Activated CD8-positive, alpha-beta memory T cell treated with anti-CD3 and anti-CD28 coated beads, Interleukin-2, amount 50 U/mL, for 4 hours (primary cell): ENCODE measurements at places on chromosomes 5 and 9.

- DNase-seq = no peak
These were observed 57.7 kb downstream of the MTMR12 start for GRCh38 chr5:32254881-32255539.

DNA sequence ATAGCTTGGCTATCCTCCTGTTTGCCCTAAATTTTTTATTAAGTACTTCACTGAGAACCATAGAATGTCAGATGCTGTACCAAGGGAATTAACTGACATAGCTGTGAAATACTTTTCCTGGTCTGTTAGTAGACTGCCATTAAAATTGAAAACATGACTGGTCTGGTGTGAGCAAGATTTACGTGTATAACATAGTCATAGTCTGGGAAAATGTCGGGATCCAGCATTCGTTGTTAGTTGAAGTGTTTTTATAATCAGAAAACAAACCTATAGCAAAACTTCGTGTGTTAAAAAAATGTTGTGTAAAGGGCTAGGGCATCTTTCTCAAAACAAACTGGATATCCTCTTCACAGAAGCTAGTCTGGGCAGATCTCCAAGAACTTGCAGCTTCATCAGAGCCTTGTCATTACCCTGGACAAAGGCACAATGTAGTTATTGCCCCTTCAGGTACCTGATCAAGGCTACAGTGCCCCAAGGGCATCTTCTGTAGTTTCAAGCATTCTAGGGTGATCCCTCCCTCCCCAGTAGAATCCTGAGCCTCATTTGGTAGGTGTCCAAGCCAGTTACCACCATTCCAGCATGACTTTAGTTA, 454.2 kb upstream of the SGCD start:
- no peak for DNase-seq

- DNase-seq = no peak
These were observed 364.2 kb upstream of the PDE4D start for GRCh38 chr5:60257596-60258271.

DNA sequence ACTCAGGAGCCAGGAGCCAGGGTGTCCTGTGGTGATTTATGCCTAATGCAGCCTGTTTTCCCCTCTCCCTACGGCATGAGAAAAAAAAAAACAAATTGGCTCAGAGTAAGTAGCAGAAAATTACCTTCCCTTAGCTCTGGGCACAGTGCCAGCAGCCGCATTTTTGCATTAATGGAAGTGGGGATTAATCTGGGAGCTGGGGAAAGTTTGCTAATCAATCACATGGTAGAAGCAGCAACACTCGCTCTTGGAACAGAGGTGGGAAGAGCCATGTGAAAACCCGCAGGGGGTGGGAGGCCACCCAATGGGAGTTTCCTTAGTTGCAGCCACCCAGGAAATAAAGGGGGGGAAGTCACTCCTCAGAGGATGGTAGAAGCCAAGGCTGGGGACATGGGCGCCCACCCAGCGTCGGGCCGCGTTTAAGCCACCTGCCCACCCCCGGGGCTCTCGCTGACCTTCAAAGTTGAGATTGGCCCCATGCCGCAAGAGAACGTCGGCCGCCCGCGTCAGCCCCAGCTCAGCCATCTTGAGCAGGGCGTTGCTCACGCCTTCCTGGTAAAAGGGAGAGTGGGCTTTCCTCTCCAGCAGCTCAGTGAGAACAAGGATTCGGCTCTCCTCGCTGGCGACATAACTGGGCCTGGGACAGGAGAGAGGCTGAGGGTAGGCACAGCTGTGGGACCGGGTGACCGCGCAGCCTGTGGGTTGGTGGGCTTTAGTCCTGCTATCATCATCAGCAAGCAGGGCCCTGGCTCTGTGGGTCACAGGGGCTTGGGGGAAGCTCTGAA, 1.7 kb downstream of the ASB6 start:
- DNase-seq = no peak

GRCh38 chr5:125277494-125278154, 531.2 kb upstream of the ZNF608 start:
- DNase-seq = no peak
